T47D (cell line): ENCODE measurements at places on chromosomes 4 and X.

- no peak for DNase-seq
Observed at GRCh38 chr4:161256172-161256571, 907.6 kb downstream of the FSTL5 start.

DNA sequence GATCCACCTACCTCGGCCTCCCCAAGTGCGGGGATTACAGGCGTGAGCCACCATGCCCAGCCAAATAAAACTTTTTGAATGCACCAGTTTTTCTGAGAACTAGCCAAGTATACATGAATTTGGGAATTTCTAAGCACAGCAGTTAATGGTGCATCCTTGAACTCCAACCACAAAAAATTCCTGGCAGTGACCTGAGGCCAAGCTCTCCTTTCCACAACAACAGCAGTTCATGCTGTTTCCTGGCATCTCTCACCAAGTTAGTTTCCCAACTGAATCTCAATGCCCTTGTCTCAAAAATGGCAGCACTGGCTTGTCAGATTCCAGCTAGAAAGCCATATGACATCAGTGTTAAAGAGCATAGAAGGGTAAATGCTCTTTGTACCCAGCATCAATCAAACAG is 15.9 kb upstream of the XKRX start:
- DNase-seq = no peak

GRCh38 chr4:142222127-142222526 is 585.7 kb downstream of the IL15 start:
- DNase-seq = no peak

DNA sequence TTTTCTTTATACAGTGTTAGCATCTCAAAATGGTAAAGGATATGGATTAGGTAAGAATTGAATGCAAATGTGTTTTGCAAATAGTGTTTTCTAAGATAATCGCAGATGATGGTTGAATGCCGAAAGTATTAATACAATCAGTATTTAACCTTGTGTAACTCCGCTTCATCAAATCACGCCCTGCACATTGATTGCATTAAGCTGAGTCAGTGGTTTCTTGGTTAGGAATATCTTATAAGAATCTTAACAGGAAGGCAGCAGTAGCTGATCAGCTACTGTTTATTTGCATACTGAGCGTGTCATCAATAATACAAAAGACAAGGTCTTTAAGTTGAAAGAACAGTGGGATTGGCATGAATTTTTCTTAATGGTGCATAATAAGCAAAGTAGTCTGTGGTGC is 545.4 kb downstream of the RPA4 start:
- DNase-seq = no peak

GRCh38 chrX:24658421-24658820 is 11.3 kb upstream of the PCYT1B start:
- DNase-seq = no peak

DNA sequence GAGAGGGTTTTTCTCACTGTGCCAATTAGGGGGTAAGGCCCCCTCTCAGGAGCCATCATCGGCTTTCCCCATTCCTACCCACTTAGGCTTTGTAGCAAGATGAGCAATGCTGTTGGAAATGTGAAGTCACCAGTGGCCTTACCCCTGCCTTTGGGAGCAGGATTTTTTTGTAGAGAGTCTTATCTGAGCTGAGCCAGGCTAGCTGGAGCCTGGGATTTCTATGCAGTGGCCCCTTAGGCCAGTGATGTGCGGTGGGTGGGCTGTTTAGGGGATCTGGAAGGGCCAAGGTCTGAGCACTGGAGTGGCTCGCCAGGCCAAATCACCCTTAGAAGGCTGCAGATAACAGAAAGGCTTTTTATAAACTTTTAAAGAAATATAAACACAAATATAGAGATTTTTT is 4.2 kb downstream of the CXorf65 start:
- no peak for DNase-seq

DNA sequence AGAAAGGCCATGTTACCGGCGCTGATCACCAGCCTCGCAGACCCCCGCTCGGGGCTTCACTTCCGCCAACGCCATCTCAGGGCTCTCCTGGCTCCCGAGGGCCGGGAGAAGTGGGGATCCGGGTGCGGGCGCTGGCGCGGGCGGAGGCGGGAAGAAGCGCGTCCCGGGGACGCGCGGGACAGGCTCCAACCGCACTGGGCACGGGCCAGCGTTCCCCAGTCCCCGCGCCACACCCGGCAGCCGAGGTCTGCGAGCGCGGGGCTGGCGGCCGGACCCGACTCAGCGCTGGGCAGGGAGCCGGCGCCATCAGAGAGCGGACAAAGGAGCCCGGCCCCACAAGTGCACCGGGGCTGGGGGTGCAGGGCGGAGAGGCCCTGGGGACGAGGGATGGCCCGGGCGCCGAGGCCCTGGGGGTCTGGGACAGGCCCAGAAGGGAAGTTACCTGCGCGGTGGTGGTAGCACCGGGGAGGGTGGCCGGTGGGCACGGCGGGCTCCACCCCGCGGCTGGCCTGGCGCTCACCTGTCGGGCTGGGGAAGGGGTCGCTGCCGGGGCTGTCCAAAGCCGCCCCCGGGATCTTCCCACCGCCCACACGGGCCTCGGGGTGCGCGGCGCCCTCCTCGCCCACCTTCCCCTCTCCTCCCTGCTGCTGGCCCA is 449 bp downstream of the CTPS2 start:
- no peak for DNase-seq

DNA sequence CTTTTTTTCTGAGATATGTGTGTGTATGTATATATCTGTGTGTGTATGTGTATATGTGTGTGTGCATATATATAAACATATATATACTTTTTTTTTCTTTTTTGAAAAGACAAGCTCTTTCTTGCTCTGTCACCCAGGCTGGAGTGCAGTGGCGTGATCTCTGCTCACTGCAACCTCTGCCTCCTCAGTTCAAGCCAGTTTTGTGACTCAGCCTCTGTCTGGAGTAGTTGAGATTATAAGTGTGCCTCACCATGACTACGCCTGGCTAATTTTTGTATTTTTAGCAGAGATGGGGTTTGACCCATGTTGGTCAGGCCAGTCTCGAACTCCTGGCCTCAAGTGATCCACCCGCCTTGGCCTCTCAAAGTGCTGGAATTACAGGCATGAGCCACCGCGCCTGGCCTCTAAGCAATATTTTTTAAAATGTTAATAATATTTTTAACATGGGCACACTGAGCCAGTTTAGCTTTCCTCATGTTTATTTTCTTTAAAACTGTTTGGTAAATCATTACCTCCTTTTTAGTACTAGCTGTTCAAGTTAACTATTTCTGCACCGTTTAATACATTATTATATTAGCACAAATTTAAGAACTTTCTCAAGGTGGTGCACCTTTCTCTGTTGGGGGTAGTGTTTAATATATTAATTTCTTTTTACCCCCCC is 33.3 kb downstream of the BBS12 start:
- DNase-seq = no peak

- no peak for DNase-seq
Observed at GRCh38 chrX:68876731-68877130, 47.9 kb downstream of the EFNB1 start.

GRCh38 chr4:165184220-165184619 is 23.1 kb upstream of the KLHL2 start:
- no peak for DNase-seq

GRCh38 chr4:20305976-20306375 is 54.3 kb downstream of the SLIT2 start:
- no peak for DNase-seq

DNA sequence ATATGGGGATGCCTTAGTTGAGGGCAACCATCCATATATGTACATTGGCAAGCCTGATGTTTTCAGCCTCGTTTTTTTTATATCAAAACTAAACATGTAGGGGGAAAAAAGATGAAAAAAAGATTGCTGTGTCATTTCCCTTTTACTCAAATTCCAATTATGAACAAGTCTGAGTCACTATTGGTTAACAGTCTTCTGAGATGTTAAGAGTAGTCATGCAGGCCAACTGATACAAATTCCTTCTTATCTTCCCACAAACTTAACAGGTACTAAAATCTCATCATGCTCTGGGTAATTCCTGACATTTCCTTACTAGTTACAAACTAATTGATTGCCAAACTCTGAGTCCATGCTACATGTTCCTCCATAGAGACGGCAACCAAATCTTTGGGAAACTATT is 222.1 kb downstream of the FRMPD4 start:
- DNase-seq = no peak

DNA sequence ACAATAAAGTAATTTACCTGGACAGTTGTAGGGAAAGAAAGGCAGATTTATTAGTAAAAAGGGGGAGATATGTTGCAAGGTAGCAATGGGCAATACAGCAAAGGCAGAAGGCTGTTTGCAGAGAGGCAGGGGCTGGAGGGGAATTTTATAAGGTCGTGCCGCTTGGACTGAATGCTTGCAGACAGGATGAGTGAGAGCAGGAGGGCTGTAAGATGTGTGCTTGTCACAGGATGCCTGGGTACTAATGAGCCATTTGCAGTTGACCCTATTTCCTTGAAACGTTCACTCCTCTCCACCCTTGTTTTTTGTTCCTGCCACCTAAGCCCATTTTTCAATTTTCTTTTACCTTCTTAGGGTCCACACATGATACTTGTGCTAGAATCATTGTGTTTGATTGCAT is 214.7 kb downstream of the TRAM1L1 start:
- no peak for DNase-seq

GRCh38 chr4:117135634-117136354 is 50.4 kb upstream of the TRAM1L1 start:
- DNase-seq = no peak

GRCh38 chr4:73087871-73088270 is 18.4 kb upstream of the COX18 start:
- no peak for DNase-seq

DNA sequence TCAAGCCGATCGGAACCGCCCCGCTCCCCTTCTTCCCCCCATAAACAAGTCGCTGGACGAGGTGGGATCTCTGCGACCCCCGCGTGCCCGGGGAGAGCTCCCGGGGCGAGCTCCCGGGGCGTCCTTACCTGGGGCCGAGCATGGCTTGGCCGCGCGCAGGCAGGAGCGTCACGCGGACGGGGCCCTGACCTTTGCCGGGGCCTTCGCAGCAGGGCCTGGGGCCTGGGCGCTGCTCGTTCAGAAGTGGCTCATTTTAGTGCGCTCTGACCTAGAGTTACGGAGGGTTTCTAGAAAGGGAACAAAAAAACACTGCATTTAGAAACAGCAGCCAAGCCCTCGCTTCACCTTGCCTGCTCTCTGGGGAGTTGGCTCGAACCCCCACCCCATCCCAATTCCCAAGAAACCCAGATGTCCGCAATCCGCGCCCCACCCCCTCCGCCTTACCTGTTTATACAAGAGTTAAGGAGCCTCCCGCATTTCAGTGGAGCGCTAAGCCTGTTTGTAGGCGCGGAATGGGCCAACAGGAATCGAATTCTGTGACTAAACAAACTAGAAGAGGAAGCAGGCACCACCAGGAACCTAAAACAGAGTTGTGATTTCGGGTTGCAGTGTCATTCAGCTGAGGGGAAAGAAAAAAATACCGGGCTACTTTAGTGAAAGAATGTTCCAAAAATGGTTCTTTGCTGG is 814 bp upstream of the RBM47 start:
- DNase-seq = peak; percentile 92

DNA sequence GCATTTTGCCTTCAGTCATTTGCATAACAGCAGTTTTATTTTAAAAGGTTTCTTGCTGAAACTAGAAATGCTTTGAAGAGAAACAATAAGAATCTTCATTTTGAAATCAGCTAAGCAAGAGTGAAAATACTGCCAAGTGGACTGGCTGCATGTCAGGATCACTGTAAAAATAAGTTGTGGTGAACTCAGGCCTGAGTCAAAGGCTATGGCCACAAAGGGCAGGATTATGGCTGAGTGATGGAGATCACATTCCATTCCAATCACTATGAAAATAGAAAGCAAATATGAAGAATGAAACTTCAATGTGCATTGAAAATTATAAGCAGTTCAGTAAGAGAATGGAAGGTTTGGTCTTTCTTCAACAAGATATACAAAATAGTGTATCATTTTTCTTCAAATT is 224.5 kb downstream of the PCDH18 start:
- DNase-seq = no peak

DNA sequence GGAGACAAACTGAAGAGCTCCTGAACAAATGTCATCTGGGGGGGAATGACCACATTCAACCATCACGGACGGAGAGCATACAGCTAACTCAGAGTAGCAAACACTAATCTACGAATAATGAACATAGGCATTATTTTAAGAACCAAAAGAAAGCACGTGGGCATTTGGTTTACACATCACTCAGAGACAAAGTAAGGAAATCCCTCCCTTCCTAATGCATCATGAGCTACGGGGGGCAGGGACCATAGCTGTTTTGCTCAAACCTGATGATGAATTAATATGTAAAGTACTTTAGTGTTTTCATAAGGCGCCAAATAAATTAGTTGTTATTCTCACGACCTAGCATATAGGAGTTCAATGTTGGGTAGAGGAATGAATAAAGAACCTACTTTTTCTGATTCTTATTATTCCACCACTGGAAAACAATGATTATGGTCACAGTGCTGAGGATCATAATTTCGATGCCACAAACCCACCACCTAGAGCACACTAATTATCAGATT is 11.7 kb upstream of the TMEM156 start:
- no peak for DNase-seq

DNA sequence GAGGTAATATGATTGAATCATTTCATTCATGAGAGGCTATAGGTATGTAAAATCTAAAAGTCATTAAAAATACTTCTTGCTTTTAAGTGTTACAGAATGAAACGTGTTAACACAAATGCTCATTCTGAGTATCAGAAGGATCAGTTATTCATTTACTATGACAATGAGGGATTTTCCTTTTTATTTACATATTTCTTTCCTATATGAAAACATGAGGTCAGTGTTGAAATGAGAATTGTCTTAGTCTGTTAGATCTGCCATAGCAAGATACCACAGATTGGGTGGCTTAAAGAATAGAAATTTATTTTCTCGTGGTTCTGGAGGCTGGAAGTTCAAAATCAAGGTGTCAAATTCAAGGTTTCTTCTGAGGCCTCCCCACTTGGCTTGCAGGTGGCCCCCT is 181.2 kb downstream of the ARHGAP10 start:
- DNase-seq = no peak

DNA sequence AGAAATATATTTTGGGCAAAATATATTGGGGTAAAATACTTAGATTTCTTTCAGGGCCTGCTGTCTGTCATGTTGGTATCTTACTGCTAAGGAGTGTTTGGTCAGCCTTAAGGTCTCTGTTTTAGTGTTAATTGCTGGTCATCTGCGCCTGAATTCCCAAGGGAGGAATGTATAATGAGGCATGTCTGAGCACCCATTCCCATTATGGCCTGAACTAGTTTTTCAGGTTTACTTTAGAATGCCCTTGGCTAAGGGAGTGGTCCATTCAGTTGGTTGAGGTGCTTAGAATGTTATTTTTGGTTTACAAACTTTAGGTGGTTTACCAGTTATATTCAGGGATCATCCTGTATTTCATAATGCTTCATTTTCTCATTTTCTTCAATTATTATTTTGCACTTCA is 125.9 kb downstream of the CFAP299 start:
- DNase-seq = no peak

GRCh38 chr4:25513814-25514213 is 136.8 kb downstream of the ANAPC4 start:
- DNase-seq = no peak

GRCh38 chr4:65661471-65661870 is 8.8 kb downstream of the EPHA5 start:
- DNase-seq = no peak

- DNase-seq = no peak
Observed at GRCh38 chr4:97653701-97654100, 489.6 kb downstream of the STPG2 start.

GRCh38 chrX:11341274-11342201 is 48.3 kb downstream of the AMELX start:
- no peak for DNase-seq

GRCh38 chr4:116638592-116638991 is 446.8 kb downstream of the TRAM1L1 start:
- DNase-seq = no peak

GRCh38 chr4:48904101-48904500 is 2.5 kb downstream of the OCIAD2 start:
- no peak for DNase-seq

- DNase-seq = no peak
Observed at GRCh38 chrX:13110433-13111324, 66.3 kb upstream of the FAM9C start.
